ENCODE measurements at places on chromosomes 13 and 19.

- DNase-seq = no peak
These were observed at the start of gene CDC34 for GRCh38 chr19:531753-532560. TSS of gene CDC34 (plus strand) at chr19:531760. CDS start at chr19:531932, 172 bp downstream.

- DNase-seq = no peak
These were observed 2.0 kb upstream of the TSHZ3 start for GRCh38 chr19:31351056-31351854.

GRCh38 chr19:1755467-1756171 is 2.3 kb downstream of the ONECUT3 start:
- no peak for DNase-seq

DNA sequence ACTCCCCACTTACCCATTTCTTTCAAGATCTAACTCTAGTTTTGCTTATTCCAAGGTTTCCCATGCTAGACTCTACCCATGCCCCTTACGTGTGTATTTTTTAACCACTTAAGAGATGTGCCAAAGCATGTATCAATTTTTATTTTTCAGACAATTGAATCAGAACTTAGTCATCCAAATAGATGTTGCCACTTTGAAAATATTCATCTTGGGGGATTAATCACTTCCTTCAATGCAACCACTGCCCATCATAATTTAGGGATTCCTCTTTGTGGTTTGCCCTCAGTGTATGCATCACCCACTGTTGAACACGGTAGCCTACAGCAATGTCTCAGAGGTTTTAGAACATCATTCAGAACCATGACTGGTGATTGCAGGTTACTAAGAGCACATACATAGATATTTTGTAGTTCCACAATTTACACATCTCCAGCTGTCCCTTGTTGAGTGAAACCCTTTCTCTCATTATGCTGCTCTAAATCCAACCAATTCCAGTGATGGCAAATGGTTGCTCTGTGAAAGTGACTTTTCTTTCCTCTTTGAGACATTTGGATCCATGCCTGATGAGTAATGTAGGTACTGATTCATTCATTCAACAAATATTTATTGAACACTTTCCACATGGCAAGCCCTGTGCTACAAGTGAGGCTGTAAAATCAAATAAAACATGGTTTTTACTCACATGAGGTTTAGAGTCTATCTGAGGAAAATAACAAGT is 60.6 kb upstream of the SERP2 start:
- no peak for DNase-seq

DNA sequence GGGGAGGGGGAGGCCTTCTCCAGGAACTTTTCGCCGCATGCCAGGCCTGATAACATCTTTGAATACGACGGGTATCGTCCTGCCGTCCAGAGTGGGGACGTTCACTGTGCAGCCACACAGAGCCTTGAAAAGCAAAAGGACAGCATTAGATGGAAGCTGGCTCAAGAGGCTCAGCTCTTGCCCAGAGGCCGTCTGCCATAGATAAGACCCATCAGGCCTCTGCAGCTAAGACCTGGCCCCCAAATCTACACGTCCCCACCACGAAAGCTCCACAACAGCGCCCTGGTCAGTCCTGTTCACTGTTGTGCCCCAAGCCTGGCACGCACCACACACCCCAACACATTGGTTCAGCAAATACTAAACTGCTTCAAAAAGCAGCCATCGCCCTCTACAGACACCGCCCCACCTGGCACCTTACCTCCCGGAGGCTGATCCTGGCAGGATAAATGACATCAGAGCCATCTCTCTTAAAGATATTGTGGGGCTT is 2.1 kb downstream of the DNAJB1 start:
- DNase-seq = no peak

DNA sequence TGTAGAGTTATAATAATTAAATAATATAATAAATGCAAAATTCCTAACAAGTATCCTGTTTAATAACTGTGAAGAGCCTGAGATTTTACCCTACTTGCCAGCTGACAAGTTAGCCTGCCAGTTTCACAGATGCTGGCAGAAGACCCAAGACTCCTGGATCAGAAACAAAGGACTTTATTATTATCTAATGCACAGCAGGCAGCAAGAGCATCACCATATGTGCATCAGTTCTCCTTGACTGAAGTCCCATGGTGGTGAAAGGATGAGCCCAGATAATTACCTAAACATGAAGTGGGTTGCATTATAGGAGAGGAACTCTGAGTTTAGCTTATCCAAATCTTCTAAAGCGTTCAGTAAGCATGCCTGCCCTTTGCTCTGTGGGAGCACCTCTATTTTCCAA is 39.1 kb upstream of the MTIF3 start:
- no peak for DNase-seq

GRCh38 chr19:40286235-40286970 is 1.3 kb upstream of the AKT2 start:
- no peak for DNase-seq

- no peak for DNase-seq
These were observed 1249.4 kb upstream of the SLC10A2 start for GRCh38 chr13:104315606-104316005.

DNA sequence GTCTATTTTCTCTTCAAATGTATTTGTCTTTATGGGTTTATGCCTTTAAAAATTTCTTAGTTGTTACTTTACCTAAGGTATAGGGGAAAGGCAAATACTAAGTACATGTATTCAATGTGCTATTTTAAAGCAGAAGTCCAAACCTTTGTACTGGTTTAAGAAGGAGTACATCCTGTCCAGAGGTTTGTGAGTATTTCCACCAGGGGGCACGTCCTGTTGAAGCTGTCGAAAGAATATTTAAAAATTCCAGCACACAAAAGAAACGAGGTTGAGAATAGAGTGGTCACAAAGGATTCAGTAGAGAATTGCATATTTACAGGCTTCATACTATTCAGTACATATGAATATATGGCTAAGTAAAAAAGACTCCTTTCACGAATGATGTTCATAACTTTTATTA is 59.8 kb downstream of the URI1 start:
- DNase-seq = no peak

- DNase-seq = no peak
These were observed 61.9 kb downstream of the KDM4B start for GRCh38 chr19:5030822-5031221.

- DNase-seq = no peak
These were observed 16.2 kb downstream of the PPP1R12C start for GRCh38 chr19:55101261-55101660.

DNA sequence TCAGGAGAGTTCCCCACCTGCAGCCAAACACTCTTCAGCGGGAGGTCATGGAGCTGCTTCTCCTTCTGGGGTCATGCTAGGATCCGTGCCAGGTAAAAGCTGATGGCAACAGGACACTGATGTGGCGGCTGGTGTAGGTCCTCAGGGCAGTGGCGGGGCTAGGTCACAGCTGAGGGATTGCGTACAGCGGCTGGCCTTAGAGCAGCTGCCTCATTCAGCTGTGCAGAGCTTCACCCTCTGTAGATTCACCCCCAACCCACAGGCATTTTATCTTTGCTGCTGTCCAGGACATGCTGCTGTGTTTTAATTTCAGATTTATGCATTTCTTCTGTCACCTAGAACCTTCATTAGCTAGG is 2.3 kb downstream of the MCF2L start:
- DNase-seq = no peak

GRCh38 chr19:38759590-38760003 is 13.7 kb downstream of the LGALS7 start:
- no peak for DNase-seq

GRCh38 chr19:41421314-41421713 is 5.9 kb downstream of the B3GNT8 start:
- DNase-seq = no peak

DNA sequence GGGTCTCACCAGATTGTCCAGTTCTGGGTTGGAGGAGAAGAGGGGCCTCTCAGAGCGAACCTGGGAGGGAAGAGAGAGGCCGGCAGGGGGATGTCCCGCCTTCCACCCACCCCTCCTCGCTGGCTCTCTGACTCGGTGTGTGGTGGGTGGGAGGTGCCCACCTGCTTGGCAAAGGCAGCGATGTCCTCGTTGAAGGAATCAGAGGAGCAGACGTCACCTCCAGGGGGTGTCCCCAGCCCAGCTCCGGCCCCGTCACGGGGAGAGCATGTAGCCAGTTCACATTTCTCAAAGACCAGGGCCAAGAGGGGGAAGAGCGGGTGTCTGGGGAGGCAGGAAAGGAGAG is 2.7 kb downstream of the MEIS3 start:
- DNase-seq = no peak

DNA sequence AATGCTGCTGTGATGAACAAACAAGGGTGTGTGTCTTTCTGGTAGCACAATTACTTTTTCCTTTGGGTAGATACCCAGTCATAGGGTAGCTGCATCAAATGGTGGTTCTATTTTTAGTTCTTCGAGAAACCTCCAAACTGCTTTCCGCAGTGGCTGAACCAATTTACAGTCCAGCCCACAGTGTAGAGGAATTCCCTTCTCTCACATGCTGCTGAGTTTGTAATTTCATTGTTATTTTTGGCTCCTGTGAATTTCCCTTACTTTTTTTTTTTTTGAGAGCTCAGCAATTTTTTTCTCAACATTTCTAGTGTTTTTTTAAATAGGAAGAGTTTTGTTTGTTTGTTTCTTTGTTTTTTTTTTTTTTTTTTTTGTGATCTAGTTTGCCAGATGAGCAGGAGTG is 37.5 kb upstream of the ADGRE1 start:
- no peak for DNase-seq

DNA sequence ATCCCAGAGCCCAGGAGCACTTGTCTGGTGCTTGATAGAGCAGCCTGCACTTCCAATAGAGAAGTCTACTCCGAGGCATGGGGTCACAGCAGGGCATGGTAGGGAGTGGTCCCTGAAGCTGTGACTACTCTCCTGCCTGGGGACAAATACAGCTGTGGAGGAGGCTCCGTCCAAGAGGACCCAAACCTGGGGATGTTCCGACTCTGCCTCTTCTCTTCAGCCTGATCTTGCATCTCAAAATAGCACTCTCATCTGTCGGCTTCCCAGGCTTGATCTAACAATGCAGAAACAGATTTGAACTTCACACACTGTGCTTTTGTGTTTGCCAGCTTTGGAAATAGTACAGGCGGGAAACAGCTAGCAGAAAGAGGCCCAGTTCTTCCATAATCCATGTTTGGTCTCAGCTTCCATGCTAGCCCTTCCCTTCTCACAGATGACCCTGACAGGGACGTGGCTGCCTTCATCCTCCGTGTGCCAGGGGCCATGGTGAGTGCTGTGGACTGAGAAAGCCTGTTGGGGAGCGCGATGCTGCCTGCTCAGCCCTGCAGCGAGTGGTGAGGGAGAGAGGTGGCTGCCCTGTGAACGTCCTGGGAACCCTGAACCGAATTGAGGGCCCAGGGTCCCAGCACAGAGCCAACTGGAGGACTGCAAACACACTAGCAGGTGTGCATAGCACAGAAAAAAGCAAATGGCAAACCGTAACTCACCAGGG is 150.3 kb upstream of the GPR12 start:
- no peak for DNase-seq

DNA sequence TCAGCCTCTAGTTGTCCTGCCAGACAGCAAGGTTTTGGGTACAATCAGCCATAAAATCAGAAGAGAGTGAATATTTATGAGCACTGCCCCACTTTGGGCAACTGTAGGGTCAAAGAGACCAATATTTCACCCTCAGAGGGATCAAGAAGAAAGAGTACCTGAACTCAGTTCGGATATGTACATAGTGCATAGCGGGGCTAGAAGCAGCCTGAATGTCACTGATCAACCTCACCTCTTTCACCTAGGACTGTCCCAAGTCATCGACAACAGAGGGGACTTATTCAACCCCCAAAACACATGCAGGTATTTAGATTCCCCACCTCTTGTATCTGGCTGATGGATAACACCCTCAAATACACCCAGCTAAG is 446.9 kb downstream of the COG6 start:
- DNase-seq = no peak

DNA sequence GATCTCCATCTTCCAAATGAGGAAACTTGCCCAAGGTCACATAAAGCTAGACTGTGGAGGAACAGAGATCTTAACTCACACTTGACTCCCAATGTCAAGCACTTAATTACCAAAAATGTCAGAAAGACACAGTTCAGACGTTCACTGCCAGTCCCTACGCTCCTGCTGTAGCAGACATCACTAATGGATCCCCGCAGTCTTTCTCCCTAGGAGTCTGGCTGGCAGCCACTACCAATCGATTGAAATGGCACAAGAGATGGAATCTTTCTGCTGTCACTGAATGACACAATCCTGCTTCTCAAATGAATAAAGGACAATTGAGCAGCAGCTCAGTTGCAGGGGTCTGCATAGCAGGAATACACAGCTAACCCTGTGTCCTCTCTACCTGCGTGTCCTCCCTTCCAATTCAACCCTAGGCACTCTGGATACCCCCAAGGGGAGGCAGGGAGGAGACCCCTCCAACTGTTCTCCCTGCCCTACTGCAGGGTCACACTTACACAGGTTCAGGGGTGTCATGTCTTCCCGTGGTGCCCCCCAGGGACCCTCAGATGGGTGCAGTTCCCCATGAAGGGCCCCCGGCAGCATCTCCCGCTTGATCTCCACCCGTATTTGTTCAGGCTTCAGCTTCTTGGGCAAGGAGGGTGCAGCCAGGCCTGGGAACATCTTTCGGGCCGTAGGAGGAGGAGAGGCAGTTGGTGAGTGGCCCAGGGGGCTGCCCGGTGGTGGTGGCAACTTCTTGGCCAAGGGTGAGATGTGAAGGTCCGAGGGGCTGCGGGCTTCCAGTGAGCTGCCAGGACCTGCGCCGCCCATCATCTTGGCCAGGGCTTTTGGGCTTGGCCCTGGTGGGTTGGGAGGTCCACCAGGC is 7.9 kb upstream of the AKAP8L start:
- DNase-seq = no peak

GRCh38 chr13:53074114-53074513 is 45.5 kb downstream of the OLFM4 start:
- DNase-seq = no peak

DNA sequence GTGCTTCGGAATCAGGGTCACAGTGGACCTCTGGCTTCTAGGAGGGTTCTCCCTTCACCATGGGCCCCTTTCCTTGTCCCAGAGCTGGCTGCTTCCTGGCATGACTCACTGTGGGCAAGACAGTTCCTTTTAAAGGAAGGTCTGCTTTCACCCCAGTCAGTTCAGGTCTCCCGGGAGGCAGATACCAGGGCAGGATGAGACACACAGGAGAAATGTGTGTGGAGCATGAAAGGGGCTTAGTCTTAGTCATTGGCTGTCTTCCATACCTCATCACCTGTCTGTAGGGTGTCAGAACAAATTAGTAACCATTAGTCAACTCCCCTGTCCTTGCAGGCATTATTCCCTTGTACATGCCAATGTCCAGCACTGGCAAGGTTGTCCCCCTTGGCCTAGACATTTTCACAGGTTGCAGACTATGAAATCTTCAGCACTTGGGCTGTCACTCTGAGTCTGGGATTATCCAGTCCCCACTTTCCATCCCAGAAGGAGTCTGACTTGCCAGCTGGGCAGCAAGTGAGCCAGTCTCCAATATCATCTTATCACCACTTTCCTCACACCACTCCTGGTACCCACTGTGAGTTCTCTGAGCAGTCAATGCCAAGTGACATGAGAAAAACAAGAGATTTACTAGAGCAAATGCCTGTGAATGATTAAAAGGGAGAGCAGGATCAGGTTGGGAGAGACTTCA is 76.8 kb upstream of the MEDAG start:
- DNase-seq = no peak

GRCh38 chr13:24261566-24261965 is 47.8 kb upstream of the C1QTNF9 start:
- no peak for DNase-seq
